ENCODE measurements at places on chromosomes 5 and 9.

DNA sequence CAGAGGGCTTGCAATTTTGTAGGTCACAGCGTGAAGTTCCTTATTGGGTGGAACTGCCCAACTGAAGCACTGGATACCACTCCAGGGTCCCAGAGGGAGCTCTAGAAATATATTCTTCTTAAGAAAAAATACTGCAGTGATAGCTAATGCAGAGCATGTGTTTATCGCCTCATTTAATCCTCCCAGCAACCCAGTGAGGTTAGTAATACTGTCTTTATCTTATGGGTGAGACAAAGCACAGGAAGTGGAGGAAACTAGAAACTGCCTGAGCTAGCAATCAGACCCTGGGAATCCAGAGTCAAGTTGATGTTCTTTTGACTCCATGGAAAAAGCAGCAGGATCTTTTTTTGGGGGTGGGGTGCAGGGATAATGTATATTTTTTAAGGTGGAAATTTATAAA is 153.3 kb downstream of the PJA2 start:
- no peak for DNase-seq

- no peak for DNase-seq
These were observed 289.4 kb downstream of the EFNA5 start for GRCh38 chr5:107381189-107381856.

DNA sequence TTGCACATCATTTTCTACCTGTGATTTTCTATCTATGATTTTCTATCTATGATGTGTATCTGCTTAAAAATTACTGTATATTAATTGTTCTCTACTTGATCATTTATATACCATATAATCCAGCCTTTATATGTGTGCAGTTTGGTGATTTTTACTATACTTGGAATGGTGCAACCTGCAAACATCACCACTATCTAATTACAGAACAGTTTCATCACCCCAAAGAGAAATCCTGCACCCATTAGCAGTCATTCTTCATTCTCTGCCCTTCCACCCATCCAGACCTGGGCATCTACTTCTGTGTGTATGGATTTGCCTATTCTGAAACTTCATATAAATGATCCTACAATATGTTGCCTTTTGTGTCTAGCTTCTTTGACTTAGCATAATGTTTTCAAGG is 51.3 kb downstream of the CARTPT start:
- DNase-seq = no peak

GRCh38 chr5:96633820-96634219 is 28.4 kb upstream of the CAST start:
- no peak for DNase-seq

- DNase-seq = no peak
These were observed 81.8 kb downstream of the ZNF618 start for GRCh38 chr9:113957821-113958341.

DNA sequence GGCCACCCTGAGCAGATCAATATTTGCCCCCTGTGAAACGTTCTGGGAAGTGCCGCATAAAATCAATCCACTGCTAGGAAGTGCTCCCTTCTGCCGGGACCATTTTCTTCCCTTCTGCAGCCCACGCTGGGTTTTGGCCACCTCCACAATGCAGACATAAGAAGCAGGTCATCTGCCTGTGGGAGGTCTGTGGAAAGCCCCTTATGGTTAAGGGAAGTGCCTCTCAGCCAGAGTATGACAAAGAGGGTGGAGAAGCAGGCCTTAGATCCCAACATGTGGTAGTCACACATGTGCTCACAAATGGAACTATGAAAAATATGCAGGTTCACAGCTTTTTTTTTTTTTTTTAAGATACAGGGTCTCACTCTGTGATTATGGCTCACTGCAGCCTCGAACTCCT is 82.8 kb downstream of the SLC1A3 start:
- DNase-seq = no peak

GRCh38 chr5:24855485-24855884 is 210.7 kb upstream of the CDH10 start:
- no peak for DNase-seq

Measured in hindlimb muscle (tissue), 1 donor.